ENCODE measurements at places on chromosomes 1 and 21.

DNA sequence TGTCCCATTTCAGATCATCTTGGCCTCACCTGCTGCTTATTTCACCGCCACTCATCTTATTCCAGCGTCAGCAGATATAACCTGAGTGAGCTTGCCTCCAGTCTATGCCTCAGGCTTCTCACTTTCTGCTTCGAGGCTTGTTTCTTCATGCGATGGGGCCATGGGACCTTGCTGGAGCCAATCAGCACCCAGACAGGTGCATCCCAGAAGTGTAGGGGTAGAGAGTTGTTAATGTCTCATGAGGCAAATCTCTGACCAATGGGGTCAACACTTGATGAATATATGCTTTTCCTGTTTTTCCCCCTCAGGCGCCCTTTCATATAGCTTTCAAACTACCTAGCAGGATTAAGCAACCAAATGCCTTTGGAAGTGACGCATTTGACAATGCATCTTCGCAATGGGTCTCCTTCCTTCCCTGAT is 935 bp upstream of the YIPF1 start:
- no peak for DNase-seq

GRCh38 chr21:36790616-36791015 is 91.7 kb downstream of the SIM2 start:
- DNase-seq: no peak

- DNase-seq: no peak
Observed at GRCh38 chr1:63976006-63976405, 202.2 kb downstream of the ROR1 start.

GRCh38 chr1:205344066-205344928 is 12.4 kb downstream of the KLHDC8A start:
- DNase-seq: no peak

- DNase-seq: no peak
Observed at GRCh38 chr1:65105596-65105995, 42.4 kb upstream of the AK4 start.

DNA sequence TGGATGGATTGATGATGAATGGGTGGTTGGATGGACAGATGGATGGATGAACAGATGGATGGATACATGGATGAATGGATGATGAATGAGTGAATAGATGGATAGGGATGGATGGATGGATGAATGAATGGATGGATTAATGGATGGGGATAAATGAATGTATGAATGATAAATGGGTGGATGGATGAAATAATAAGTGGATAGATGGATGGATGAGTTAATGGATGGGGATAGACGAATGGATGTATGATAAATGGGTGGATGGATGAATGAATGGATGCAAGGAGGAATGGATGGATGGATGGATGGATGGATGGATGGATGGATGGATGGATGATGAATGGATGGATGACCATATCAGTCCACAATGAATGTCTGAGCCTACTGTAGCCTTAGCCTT is 381.9 kb downstream of the SETD4 start:
- no peak for DNase-seq

- DNase-seq: no peak
Observed at GRCh38 chr1:119068427-119068826, 72.0 kb downstream of the WARS2 start.

- DNase-seq: no peak
Observed at GRCh38 chr1:156594190-156594589, 2.6 kb downstream of the NAXE start.

- DNase-seq: no peak
Observed at GRCh38 chr1:25109531-25109951, 122.8 kb downstream of the SYF2 start.

DNA sequence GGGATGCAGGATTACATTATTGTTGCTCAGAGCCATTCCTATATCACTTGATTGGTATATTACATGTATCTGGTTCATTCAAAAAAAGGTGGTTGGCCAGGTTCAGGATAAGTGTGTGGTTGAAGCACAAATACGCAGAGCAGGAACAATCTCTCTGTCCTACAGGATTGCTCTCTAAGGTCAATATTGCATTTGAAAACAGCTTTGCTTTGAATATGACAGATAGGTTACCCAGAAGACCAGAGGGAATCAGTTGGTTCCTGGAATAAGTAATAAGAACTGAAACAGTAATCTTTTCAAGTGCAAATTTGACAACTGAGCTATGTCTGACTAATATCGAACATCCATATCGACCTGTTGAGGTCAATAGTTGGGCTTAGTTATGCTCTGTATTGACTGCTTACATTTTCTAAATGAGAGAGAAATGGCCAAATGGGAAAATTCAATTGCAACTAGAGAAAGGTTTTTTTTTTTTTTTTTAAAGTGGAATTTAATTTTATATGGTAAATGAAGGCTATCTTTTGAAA is 176.8 kb downstream of the ATP6V1G3 start:
- no peak for DNase-seq

GRCh38 chr21:41112740-41113692 is 54.9 kb upstream of the BACE2 start:
- no peak for DNase-seq

DNA sequence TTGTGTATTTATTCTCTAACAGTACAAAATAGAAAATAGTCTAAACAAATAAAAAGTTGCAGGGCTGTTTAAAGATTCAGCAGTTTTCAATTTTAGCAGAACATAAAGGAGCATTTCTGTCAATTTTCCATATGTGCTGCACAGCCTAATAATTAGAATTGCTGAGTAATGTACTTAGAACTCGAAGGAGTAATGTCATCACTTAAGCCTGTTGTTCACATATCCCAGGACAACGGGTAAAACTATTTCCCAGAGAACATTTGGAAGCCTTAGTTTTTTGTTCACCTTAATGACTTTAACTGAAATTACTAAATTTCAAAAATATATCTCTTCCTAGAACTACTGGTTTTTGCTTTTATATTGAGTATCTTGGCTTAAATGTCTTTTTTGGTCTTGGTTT is 81.6 kb downstream of the ZP4 start:
- no peak for DNase-seq

DNA sequence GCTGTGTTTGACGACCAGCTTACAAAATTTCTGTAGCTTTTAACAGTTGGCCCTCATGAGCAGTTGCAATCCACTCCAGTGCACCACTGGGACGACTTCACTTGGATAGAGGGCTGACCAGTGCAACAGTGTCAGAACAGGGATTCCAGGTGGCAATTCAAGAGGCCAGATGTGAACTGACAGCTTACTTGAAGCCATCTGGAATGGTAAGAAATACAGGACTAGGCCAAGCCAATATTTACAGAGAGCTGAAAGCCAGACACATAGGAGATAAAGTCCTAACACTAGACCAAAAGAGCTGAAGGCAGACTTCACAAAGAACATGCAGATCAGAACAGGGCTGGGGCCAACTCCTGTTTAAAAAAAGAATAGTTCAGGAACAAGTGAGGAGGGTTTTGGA is 93.5 kb upstream of the NFIA start:
- DNase-seq: no peak

- DNase-seq: no peak
Observed at GRCh38 chr1:150366416-150367296, 2.7 kb downstream of the RPRD2 start.

DNA sequence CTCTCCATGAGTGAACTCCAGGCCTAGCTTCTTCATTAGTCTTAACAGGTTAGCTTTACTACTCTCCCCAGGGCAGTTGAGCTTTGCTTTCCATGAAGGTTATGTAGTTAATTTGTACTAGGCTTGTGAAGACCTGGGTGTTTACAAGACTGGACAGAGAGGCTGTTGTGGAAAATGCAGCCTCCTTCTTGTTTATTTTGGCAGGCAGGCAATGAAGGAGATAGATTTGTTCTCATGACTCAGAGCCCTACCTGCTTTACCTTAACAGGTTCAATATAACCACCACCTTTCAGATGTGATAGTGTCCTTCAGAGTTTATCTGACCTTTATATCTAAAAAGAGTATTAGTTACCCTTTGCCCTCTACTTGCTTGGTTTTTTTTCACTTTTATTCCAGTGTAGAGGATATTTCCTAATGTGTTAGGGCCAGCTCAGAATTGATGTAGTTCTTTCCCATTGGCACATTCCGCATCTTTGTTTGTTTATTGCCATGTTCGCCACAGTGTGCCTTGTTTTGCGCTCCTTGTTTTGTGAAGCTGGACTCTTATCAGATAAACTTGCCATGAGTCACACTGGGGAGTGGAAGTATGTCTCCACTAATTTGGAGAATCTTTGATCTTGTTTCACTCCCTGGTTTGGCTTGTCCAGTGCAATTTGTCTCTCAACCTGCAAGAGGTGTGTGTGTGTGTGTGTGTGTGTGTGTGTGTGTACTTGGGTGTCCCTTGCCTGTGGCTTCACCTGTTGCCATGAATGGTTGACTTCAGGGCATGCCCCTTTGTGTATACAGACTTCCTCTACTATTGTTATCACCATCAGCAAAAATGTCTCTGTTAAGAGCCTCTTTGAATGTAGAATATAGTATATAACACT is 87.4 kb upstream of the MACF1 start:
- no peak for DNase-seq

- no peak for DNase-seq
Observed at GRCh38 chr1:53370369-53370961, 42.6 kb upstream of the LRP8 start.

- no peak for DNase-seq
Observed at GRCh38 chr1:92973203-92973897, 12.1 kb upstream of the DIPK1A start.

DNA sequence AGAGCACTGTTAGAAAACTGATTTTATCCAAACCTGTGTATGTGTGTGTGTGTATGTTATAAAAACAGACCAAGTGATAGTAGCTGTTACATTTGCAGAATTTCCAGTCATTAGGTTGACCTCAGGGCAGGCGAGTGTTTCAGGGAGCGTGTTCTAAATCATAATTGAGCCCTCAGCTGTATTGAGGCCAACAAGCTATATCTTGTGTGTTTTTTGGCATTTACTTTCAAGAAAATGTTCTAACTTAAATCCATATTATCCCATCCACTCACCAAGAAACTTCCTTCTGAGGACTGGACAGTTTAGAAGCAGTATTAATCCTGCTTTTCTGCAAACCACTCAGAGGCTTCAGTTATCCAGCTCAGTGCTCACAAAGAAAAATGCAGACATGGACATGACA is 12.0 kb downstream of the DDAH1 start:
- DNase-seq: no peak

- DNase-seq: no peak
Observed at GRCh38 chr1:248914796-248915381, 8.9 kb downstream of the PGBD2 start.

DNA sequence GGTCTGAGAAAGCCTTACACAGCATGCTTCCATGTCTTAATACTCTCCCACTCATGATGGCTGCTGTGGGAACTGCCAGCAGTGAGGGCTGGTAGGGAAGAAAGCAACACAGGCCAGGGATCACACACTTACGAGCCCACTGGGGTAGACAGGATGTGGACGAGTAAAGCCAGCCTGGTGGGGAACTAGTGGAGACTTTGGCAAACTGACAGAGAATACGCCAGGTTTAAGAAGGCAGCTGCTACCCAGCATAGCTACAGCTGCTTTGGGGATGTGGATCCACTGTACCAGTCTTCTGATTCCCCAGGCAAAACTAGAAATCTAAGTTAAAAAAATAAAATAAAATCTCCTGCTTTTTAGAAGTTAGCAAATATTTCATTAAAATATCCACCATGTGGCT is 664.0 kb downstream of the SMYD3 start:
- DNase-seq: no peak

- DNase-seq: no peak
Observed at GRCh38 chr1:36351227-36351977, 28.0 kb upstream of the EVA1B start.

- no peak for DNase-seq
Observed at GRCh38 chr1:207992677-207993236, 81.8 kb upstream of the CD34 start.

DNA sequence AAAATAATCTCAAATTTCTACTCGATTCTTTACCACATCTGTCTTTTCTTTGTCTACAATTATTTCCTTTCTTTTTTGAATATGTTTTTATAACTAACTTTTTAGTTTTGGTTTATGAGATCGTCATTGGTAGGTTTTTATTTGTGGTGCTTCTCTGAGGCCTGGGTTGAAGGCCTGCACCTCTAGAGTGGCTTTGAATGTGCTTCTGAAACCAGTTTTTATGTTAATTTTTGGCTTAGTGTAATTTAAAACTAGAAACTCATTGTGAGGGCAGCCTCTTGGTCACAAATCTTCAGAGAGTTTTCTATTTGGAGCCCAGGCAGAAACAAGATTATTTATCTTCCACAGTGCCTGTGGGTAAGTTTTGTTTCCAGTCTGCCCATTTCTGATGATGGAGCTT is 187.0 kb downstream of the GPATCH2 start:
- no peak for DNase-seq

GRCh38 chr1:236467327-236467641 is 56.5 kb upstream of the LGALS8 start:
- DNase-seq: no peak

DNA sequence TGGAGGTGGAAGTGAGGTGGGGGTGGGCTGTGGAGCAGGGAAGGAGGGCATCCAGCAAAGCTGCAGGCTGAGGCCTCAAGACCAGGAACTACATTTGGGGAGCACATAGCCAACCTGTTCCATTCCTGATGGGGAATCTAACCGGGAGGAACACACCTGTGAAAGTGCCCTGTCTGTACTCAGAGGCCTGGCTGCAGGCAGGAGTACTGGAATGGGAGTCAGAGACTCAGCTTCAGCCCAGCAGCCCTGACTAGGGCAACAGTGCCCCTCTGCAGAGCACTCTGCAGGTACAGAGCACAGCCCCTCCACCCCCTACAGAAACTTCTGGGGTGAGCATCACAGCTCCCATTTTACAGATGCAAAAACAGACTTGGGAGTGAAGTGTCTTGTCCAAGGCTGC is 126.4 kb downstream of the DMRTB1 start:
- no peak for DNase-seq

- DNase-seq: no peak
Observed at GRCh38 chr1:180177931-180178330, 23.3 kb downstream of the QSOX1 start.

DNA sequence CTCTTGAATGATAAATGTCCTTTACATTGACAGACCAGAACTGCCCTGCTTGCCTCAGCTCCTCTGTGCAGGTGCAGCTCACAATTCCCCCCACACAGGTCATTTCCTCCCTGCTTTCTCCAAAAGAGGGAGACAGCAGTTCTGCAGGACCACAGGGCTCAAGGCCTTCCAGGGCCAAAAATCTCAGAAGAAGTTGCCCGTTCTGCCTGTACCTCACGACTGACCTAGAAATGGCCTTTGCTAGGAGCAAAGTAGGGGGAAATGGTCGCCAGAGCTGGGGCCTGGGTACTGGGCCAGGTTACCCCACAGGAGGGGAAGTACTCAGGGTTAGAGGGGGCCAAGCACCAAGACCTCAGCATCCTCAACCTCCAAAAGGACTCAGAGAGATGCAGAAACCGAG is 11.1 kb downstream of the RNU1-2 start:
- DNase-seq: no peak

DNA sequence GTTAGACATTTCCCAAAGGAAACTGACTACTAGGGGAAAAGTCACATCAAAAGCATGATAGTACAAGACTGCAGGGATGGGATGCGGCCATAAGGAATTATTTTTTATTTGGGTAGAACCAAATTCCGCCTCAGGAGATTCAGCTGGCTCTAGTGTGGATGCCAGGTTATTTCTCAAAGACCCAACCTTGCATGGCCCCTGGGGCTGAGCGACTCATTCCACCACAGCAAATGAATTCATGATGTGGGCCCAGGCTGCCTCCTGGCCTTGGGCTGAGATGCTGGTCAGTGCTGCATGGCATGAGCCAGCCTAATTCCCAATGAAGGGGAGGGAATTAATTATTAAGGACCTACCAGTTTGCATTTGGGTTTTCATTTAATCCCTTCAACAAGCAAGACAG is 11.8 kb downstream of the TMEM35B start:
- no peak for DNase-seq

GRCh38 chr1:15305468-15305770 is 58.4 kb downstream of the FHAD1 start:
- no peak for DNase-seq

GRCh38 chr1:19038096-19038495 is 81.6 kb upstream of the IFFO2 start:
- no peak for DNase-seq
